ENCODE measurements at places on chromosomes 4 and X.

DNA sequence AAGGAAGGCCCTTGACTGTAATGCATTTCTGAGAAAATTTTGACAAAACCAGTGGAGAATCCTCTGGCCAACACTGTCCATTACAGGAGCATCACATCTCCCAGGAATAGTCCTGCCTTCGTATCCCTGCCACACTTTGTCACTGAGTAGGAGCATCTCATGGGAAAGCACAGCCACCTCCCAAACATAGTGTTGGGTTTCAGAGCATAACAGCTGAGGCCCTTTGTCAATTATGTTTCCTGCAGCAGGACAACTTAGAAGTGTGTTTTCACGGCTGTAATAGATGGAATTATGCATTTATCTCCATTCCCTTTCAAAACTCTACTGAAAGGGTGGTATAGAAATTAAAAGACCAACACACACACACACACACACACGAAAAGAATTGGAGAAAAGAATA, 91.1 kb upstream of the SMAD1 start:
- no peak for DNase-seq

DNA sequence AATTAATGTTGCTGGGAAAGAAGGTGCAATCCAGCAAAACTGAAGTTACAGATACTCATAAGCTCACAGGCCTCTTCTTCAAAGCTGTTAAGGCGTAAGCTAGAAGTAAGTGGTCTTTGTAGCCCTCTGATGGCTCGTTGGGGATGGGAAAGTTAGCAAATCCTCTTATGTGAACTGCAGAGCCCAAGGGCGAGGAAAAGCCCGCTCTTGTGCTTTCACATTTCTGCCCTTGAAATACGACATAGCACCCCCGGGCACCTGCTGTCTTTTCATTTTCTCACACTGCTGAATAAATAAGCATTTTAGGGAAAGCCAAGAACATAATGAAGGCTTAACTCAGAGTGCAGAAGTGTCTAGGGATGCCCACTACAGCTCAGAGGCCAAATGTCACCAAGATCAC, 73.1 kb upstream of the SORBS2 start:
- no peak for DNase-seq

GRCh38 chr4:4572821-4573220, 31.0 kb upstream of the STX18 start:
- DNase-seq, result peak; percentile 36

- no peak for DNase-seq
Observed at GRCh38 chr4:7112656-7113055, 44.8 kb upstream of the GRPEL1 start.

DNA sequence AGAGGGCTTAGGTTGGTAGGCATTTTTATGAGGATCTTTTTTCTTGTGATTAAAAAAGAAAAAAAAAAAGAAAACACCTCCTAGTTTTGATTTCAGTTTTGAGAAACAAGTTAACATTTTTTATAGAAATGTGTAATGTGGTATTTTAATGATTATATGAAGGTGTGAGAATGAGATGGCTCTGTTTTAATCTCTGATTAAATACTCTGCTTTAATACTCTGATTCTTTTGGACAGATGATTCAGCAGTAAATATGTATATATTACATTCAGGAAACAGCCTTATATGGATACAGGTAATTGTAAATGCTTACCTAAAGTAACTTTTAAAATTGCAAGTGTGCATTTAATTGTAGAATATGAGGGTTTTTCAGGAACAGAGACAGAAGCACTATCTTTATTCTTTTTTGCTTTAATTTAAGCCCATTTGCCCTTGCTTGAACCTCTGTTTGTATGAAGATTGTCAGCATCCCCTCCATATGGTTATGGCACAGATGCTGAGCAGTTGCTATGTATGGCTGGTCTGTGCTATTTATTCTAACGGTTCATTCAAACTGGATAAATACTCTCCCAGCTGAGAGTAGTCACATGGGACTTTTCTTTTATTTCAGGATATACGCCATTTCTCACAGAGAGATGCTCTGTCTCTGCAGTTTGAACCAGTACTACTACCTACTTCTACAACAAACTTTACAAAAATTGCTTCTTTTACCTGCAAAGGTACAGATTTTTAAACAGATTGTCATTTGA, 101.0 kb upstream of the TLR2 start:
- DNase-seq, result no peak

- peak; percentile 47 for DNase-seq
Observed at GRCh38 chr4:7059662-7060061, 8.2 kb downstream of the GRPEL1 start.

DNA sequence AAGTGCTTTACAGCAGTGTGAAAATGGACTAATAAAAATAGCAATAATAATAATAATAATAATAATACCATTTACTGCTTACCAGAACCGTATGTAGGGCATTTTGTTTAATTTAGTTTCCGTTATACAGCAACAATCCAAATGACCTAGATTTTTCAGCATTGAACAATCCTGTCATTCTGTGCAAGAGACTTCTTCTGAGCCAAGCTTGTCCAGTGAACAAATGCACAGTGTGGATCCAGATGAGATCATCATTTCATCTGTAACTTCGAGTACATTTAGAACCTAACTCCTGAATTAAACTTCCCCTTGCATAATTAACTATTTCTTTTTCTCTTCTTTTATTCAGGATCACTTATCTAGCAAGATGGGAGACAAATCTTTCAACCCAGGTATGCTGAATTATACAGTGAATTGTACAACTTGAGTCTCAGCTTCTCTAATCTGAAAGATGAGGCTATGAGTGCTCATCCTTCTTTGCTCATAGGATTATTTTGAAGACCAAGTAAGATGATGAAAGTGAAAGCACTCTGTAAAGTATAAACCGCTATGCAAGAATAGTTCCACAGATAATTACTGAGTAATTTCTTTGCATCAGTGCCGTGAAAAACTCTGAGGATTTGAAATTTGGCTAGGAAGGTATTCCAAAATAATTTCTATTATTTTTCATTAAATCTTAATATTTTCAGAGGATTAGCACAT, 6.6 kb downstream of the CLNK start:
- no peak for DNase-seq

- DNase-seq, result no peak
Observed at GRCh38 chrX:141669689-141670088, 28.9 kb downstream of the SPANXD start.

DNA sequence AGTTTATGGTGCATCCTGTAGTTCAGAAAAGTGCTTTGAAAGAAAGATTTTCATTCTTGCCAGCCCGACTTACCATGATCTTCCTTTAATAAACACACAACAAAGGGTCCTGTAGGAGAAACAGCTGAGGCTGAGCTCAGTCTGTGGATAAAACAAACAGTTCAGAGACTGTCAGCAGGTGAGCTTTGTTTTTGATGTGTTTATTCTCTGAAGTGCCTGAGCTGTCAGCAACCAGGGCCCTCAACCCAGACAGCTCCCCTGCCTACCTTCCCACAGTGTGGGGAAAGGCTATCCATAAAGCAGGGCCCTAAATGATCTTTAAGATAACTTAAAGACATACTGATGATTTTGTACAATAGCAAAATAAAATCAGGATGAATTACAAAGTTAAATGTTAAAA, 459.2 kb upstream of the GALNT7 start:
- DNase-seq, result no peak

DNA sequence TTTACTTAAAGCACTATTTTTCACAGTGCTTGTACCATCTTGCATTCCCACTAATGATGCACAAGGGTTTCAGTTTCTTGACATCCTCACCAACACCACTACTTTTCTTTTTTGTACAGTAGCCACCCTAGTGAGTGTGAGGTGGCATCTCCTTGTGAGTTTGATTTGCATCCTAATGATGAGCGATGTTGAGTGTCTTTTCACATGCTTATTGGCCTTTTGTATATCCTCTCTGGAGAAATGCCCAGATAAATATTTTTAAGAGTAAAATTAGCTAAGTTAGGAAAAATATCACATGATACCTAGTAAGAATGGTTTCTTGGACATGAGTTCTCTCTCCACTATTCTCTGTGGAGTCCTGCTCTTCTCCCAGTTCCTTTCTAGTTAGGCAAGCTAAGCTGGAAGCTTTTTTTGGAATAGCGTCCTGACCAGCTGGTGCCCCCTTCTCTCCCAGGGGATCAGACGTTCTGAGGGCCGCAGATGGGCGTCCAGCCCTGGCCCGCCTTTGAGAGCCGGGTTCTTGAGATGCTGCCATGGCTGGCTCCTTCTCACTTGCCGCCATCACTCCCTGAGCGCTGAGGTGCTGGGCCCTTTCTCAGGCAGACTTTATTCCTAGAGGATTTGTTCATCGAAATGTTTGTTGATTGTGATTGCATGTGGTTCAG, 132.1 kb downstream of the ARHGAP10 start:
- no peak for DNase-seq

DNA sequence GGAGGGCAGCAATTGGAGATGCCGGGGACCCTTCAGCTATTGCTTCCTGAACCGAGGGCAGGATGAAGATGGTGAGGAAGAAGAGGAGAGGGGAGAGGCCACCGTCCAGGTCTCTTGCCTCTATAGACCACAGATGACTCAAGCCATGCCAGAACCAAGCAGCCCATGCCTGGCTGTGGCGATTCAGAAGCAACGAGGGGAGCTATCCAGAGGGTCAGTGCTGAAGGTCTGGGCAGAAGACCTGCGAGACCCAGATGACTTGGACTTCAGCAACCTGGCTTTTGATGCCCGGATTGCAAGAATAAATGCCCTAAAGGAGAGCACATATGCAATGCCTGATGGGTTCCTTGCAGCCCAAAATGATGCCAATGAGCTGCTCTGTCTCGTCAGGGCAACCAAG, 70.2 kb upstream of the PRPS2 start:
- DNase-seq, result no peak

DNA sequence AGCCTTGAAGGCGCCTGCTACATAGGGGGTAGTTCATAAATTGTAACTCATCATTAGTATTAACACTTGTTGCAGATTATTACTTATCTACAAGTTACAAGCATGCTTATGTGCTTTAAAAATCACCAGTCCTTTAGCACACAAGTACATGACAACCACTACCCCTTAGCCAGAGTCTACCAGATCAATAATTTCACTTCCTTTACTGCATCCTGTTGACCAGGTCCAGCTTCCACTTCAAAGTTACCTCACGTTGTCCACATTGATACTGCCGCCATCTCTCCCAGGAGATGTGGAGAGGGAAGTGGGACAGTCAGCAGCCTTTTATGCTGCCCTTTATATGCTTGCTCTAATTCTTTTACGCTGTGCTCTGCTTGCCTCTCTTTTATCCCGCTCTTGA, 231.3 kb upstream of the CXXC4 start:
- DNase-seq, result no peak

GRCh38 chrX:2468261-2469195, 32.2 kb downstream of the DHRSX start:
- DNase-seq, result no peak

DNA sequence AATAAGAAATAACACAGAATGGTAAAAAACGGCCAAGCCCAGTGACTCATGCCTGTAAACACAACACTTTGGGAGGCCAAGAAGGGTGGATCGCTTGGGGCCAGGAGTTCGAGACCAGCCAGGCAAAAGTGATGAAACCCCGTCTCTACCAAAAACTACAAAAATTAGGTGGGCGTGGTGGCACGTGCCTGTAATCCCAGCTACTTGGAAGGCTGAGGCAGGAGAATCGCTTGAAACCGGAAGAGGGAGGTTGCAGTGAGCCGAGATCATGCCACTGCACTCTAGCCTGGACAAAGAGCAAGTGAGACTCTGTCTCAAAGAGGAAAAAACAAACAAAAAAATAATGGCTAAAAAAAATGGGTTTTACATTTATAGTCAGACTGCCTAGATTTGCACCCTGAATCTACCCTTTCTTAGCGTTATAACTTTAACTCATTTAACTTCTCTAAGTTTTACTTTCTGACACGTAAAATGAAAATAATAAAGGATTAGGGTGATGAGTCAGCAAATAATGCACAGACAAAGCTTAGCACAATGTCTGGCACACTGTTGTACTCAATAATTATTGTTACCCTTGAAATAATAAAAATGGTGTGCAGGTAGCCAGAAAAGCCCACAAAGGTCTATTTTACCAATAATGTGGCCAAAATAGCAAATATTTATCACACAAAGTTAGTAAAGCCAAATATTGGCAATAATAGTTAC, 55.0 kb downstream of the ATP11C start:
- DNase-seq, result no peak

- no peak for DNase-seq
Observed at GRCh38 chr4:87427518-87427868, 5.1 kb downstream of the NUDT9 start.

DNA sequence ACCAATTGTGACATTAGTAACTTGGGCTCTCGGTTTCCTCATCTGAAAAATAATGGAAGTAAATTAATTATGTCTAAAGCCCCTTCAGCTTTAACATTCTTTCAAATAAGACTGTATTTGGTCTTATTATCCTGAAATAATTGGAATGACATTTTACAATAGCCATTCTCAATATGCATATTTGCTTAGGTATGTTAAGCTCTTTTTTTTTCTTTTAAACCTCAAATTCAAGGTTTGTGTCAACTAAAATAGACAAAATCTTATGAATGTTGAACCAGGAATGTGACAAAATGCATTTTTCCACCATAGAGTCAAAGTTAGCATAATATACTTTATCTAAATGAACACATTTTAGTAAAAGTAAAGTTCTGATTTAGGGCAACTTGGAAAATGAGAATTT, 34.4 kb upstream of the TET2 start:
- DNase-seq, result no peak

DNA sequence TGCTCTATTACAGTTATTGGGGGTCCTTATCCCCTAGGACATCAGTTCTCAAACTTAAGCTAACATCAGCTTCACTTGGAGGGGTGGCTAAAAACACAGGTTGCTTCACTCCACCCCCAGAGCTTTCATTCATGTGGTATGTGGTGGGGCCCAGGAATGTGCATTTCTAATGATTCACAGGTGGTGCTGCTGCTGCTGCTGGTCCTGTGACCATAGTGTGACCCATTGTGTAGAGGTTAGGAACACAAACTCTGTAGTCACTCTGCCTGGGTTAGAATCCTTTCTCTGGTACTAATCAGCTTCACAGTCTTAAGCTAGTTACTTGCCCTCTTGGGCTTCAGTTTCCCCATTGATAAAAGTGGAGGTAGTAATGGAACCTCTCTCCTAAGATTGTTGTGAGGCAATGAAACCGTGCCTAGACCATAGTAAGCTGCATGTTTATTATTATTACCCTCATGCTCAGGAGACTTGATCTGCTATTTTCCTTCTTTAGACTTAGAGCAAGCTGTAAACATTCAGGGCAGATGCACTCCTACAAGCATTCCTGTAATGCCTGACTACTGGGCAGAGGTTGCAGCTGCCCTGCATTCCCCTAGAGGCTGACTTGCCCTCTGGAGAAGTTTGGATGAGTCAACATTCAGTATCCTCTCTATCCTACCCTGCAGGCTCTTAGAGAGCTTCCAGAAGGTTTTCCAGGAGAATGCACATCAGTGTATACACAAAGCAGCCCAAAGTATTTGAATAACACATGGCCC, 94.1 kb upstream of the ACSL4 start:
- no peak for DNase-seq
